Activated CD8-positive, alpha-beta memory T cell treated with anti-CD3 and anti-CD28 coated beads for 1 hour (primary cell): ENCODE measurements at places on chromosomes 5 and 9.

DNA sequence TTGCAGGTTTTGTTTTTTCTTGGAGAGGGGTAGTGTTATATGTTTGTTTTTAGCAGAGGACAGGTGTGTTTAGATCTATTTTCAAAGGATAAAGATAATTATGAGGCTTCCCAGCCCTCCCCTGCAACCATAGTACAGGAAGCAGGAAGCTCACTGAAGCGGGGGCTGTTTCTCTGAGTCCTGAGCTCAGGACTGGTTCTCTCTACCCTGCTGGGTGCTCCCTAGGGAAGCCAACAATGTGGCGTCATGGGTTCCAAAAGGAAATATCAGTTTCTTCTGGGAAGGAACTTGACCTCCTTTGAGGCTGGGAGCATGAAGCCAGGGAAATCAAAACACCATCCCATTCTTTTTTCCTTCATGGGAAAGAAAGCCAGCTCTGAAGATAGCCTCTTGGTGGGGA lies 62.2 kb downstream of the RAD23B start:
- DNase-seq = no peak

- no peak for DNase-seq
Measured at GRCh38 chr5:133675376-133676154, 63.2 kb upstream of the FSTL4 start.

DNA sequence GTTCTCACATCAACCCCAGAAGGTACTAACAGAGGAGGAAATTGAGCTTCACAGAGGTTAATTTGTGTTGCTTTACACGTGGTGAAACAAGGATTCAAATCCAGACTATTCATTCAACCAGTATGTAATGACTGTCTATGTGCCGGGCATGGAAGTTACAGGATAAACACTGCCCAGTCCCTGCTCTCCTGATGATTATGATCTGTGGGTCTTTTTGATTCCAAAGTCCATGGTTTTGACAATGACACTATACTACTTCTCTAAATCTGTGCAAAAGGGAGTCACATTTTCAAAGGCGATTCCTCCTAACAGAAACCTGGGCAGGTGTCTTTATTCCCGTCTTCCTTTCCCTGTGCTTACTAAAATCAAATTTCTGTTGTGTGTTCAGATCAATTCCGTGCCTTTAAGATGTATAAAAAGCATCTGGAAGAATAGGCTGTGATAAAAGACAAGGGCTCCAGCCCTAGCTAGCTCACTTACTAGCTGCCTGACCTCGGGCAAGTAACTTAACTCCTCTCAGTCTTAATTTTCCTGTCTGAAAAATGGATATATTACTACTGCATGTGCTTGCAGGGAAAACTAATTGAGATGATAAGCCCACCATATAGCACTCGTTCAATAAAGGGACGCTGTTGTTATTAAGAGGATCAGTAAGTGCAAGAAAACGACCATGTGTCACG lies 970 bp upstream of the CREBRF start:
- no peak for DNase-seq

DNA sequence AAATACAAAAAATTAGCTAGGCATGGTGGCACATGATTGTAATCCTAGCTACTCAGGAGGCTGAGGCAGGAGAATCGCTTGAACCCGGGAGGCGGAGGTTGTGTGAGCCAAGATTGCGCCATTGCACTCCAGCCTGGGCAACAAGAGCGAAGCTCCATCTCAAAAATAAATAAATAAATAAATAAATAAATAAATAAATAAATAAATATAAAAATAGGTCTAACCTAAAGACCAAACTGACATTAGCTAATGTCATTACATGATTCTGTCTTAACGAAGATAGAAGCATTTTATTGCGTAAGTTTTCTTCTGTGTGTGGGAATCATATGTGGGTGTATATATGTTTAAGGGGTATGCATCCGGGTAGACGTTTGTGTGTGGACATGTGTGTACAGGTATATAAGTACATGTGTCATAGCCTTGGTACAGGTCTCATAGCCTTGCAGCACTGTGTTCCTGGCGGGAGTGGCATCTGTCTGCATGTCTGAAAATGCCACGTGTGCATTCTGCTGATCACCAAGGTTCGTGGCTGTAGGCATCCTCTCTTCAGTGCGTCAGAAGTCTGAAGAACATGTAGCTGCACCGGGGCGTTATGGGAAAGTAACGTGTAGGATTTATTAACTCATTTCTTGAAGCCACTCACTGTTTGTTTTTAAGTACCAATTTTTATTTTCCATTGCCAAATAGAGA lies 298.1 kb downstream of the NR3C1 start:
- no peak for DNase-seq

DNA sequence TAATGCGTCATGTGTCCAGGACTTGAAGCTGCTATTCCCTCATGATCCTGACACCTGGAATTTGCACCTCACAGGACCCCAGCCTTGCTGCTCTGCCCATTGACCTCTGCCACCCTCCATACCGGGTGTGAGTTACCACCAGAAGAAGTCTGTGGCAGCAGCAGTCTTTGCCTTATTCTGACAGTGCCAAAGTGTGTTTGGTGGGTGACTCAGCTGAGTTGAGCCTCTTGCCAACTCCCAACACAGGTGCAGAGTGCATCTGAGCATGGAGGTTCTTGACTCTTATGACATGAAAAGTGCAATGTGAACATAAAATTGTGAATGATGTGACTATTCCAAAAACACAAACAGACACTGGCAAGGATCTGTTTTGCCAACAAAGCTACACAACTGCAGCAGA lies 1166.5 kb upstream of the CDH18 start:
- DNase-seq = no peak

- no peak for DNase-seq
Measured at GRCh38 chr9:130854092-130854491, 19.0 kb downstream of the ABL1 start.

- no peak for DNase-seq
Measured at GRCh38 chr9:134057751-134058701, 9.8 kb downstream of the BRD3 start.

- no peak for DNase-seq
Measured at GRCh38 chr9:121992571-121993212, 100.4 kb downstream of the TTLL11 start.

DNA sequence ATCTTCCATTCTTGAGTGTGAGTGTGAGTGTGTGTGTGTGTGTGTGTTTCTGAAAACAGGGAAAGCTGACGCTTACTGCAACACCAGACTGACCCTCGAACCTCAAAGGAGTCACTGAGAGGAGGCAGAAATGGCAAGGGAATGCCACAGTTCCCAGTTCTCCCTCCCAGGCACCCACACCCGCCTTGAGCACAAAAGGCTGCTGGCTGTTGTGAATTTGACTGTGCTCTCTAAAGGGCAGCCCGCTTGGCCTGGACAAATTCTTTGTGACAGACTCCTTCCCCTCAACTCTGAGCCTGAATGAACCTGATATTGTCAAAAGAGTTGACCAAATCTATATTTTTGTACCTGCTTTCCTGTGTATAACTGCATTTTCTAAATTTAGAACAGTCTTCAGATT lies 245.7 kb upstream of the IRX2 start:
- no peak for DNase-seq

GRCh38 chr5:106140101-106140500 lies 1530.6 kb downstream of the EFNA5 start:
- no peak for DNase-seq

DNA sequence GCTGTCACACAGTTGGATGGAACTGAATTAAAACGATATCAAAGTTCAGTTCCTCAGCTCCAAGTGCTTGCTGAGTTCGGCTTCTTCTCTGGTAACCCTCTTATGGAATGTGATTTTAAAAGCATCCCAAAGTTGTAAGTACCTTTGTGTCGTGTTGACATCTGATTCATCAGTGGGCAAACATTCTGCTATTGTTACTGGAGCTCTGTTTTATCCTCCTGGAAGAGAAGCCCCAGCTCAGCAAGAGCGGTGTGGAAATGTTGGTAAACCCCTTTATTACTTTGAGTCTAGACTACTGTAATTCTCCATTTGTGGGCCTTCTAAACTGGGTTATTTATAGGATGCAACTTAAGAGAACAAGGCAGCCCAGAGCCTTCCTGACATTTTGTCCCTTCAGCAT lies 699.3 kb upstream of the WWC1 start:
- no peak for DNase-seq

DNA sequence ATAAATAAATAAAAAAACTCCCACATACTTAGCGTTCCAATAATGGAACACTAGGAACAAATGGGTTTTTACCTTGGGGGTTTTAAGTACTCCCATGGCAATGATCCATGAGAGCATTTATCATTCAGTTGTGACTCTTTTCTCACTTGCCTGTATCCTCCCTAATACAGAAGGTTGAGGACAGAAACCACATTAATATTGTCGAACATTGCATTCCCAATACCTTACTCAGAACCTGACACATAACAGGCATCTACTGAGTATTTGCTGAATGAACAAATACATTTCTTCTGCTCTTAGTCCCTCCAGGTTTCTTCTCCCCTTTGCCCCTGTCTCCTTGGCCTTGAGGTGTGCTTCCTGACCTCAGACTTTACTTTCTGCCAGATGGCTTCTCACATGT lies 175.9 kb downstream of the CEMIP2 start:
- no peak for DNase-seq

GRCh38 chr5:142014911-142015584 lies 2.2 kb upstream of the GNPDA1 start:
- no peak for DNase-seq

DNA sequence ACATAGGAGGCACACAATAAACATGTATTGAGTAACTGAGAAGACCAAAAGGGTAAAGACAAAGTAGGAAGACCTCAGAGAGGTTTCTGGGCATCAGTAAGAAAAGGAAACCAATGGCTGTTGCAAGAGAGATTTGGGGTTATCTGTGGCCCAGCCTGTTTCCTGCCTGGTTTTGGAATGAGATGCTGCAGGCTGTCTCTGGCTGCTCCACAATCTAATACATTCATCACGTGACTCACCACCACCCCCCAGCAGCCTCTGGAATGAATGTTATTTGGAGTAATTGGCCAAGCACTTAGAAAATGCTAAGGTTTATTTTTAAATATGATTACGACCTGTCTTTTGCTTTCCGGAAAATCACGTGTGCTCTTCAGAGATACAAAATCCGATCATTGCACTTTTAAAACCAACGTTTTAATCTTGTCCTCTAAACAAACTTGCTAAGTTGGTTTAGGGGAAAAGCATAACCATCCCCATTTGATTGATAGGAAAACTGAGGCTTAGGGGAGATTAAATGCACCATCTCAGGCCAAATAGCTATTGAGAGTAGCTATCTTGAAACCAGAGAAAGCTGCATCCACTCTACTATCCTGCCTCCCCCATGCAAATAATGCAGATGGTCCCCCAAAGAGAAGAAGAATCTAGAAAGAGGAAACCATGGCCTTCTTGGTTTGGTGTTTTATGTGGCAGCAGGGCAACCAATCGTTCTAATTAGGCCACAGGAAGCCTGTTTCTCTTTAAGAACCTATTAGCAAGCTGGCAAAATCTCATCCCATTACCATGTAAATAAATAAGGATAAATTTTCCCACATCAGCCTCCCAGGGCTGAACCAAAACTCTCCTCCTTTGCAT lies 151.8 kb upstream of the ADRA1B start:
- DNase-seq = no peak

GRCh38 chr5:321726-322251 lies 275 bp downstream of the AHRR start:
- DNase-seq = no peak
